ENCODE measurements at places on chromosomes 16 and 17.

GRCh38 chr17:60782742-60783141 is 105.1 kb downstream of the BCAS3 start:
- no peak for DNase-seq

DNA sequence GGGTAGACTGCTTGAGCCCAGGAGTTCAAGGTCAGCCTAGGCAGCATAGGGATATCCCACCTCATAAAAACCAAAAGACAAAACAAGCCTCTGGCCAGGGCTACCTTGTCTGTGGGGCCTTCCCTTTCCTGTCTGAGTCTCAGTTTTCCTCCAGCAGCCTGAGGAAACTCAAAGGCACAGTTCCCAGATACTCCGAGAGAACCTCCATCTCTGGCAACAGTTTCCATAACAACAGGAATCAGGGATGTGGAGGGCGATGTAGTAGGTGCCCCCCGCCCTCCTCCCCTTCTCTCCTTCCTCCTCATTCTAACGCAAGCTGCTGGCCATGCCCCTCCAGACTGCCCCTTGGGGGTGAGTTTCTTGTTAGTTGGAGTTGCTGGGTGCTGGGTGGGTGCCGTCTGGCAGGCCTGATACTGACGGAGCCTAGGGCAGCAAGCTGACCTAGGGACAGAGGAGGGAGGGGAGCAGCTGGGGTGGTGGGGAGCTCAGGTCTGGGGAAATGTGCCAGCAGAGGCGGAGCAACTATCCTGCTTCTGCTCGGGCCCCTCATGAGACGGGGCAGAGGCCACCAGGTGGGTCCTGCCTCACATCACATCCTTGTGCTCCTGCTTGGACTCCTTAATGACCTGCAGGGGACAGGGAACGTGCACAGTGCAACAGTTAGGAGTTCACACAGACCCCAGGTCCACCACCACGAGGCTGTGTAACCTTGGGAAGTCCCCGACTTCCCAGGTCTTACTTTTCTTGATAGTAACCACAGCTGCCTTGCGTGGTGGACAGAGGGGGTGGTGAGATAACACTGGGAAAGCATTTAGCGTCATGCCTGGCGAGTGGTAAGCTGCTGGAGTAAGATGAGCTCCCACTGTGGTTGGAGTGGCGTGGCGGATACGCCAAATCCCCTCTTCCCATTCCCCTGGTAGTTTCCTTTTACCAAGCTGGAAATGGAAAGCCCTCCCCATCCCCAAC is 7.8 kb upstream of the EFTUD2 start:
- DNase-seq: no peak

GRCh38 chr16:69344171-69344570 is 4.6 kb downstream of the NIP7 start:
- no peak for DNase-seq

DNA sequence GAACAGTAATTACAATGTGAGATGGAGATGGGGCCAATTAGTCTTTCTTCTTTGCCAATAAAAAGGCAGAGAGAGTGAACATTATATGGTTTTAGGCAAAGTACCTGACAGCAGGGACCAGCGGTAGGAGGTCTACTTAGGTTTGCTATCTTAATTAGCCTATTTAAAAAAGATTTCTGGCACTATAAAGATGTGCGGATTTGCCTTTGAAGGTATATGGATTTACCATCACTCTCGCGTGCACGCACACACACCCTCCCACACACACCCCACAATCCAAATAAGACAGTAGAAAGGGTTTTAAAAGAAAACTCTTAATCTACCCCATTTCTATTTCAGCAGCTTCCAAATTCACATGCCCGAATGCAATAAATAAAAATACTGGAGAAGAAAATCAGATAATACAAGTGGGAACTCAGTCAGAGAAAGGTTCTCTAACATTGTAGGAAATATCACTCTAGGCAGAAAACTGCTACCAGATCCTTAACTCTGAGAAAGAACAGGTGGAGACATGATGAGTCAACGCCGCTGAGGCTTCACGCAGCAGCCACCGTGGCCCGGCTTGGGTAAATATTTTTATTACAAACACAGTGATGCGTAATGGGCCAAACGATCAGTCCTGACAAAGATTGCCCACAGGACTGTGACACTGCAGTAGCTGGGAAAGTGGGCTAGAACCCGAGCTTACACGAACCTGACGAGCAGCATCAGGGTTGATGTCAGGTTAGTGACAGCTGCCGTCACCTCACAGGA is 66.6 kb upstream of the AXIN2 start:
- DNase-seq: no peak

DNA sequence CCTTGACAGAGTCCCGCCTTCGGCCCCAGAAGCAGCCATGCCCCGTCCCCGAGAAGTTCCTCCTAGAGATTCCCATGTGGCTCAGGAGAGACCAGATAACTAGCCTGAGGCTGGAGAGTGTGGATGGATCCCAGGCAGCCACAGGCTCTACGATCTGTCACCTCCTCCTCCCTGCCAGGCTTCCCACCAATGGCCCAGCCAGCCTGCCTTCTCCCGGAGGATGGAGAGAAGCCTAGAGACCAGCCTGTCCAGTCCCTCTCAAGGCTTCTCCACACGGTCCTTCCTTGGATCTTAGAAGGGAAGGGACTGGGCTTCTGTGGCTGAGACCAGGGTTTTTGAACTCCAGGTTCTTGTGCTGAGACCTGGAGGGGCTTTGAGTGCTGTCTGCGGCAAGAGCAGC is 1.6 kb upstream of the SMTNL2 start:
- DNase-seq: no peak

Data from esophagus squamous epithelium (tissue), 5 donors.